ENCODE measurements at places on chromosomes 7 and 10. TPM values are rescaled to one million over a fixed set of nuclear protein-coding genes. Genes with fewer than 3 reads are reported as not detected.
A peak's percentile ranks its signal among the peaks of the same experiment; 100 is the strongest.

Gene CACNA2D1
- 25.4 TPM for total RNA-seq

DNA sequence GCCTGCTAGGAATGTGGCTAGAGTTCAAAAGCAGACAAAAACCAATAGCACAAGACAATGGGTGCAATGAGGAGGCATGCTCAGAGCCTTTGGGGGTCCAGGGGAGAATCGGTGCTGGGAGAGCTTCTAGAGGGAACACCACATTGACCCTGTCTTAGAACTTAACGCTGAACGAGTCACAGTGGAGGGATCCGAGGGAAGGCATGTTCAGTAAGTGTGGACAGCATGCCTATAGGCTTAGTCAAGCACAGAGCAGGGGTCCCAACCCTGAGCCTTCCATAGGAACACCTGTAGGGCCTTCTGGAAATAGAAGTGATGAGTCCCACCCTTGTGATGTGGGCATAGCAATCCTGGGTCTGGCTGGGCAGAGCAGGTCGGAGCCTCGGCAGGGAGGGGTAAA is 148.7 kb downstream of the PKD1L1 start:
- H3K4me3 ChIP-seq, result no peak overlapping the region
- H3K27ac ChIP-seq, result no peak overlapping the region
- H3K27me3 ChIP-seq, result no peaks in the 10 kb centered on the region
- no peak for DNase-seq
- no peaks in the 10 kb centered on the region for H3K4me1 ChIP-seq

DNA sequence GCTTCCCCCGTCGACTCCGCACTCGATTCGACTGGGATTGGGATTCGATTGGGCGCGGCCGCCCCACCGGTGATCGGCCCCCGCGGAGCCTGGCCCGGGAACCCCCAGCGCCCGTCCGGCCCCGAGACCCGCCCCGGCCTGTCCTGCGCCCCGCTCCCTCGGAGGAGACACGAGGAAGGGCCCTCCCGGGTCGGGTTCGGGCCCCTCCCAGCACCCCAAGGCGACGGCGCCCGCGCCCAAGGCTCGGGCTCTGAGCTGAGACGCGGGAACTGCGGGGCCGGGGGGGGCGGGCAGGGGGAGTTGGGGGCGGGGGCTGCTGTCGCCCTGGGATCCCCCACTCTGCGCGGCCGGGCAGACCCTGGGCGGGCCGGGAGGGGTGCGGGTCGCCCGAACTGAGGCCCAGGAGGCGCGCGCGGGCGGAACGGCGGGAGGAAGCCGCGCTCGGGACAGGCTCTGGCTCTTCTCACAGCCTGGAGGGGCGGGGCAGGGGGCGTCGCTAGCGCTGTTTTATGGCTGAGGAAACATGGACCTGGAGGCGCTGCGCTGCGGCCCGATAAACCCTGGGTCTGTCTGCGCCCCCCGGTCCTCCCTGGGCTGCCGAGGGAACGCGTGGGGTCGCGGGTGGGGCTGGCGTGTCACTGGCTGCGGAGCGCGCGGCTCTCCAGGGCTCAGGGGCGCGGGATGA is 1.7 kb upstream of the NKX6-2 start:
- H3K4me3 ChIP-seq, result no peak overlapping the region
- no peaks in the 10 kb centered on the region for H3K4me1 ChIP-seq
- DNase-seq, result no peak
- H3K27ac ChIP-seq, result no peak overlapping the region
- H3K27me3 ChIP-seq, result peaks cover 22% of the 10 kb centered on the region
- no peaks in the 10 kb centered on the region for H3K36me3 ChIP-seq

- H3K4me3 ChIP-seq, result peak overlapping the region; percentile 5
- no peaks in the 10 kb centered on the region for H3K27me3 ChIP-seq
- no peaks in the 10 kb centered on the region for H3K36me3 ChIP-seq
- H3K27ac ChIP-seq, result peak overlapping the region; percentile 81
Measured at GRCh38 chr7:28065721-28066285, 114.8 kb downstream of the JAZF1 start.

DNA sequence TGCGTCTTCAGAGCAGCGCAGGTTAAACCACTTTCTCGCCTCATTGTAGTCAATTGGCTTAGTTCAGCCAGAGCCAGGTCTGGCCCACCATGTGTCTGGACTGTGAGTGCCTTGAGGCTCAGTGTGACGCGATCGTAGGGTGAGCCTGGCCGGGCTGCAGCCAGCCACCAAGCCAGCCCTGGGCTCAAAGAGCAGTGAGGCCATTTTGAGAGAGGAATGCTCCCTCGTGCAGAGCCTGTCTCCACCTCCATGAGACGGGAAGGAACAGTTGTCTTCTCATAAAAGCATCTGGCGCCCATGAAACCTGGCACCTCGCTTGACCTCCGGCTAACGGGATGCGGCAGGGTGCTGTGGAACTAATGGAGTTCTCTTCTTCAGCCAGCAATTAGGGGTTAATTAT is 34.5 kb downstream of the LHPP start:
- no peaks in the 10 kb centered on the region for H3K36me3 ChIP-seq
- H3K27ac ChIP-seq, result no peak overlapping the region
- H3K27me3 ChIP-seq, result no peaks in the 10 kb centered on the region
- H3K4me3 ChIP-seq, result no peak overlapping the region
- no peaks in the 10 kb centered on the region for H3K4me1 ChIP-seq

DNA sequence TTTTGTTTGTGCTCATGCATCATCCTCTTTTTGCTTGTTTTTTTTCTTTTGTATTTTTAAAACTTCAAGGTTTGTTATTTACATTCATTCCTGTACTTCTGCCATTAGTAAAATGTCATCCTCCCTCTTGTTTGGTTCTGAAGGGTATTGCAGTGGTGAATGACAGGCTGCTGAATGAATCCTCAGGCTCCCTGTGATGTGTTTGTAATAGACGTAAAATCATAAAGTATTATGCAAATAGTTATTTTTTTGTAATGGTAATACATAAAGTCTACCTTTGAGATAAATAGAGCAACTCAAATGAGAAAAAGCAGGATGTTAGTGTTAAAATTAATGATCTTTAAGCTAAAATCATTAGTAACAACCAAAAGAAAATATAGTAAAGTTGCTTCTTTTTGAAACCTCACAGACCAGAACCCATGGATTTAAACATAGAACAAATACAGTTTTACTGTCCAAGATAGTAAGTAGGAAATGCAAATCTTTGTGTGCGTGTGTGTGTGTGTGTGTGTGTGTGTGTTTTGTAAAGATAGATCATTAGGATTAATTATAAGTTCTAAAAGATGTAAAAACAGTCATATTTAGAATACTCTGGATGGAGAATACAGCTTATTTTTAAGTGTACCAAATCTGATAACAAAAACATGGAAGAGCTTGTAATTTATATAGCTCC is 4.5 kb downstream of the GLCCI1 start:
- H3K27ac ChIP-seq, result no peak overlapping the region
- no peaks in the 10 kb centered on the region for H3K36me3 ChIP-seq
- no peak overlapping the region for H3K4me3 ChIP-seq
- DNase-seq, result no peak
- no peaks in the 10 kb centered on the region for H3K27me3 ChIP-seq

Gene SORBS1
- total RNA-seq, result 44.4 TPM

DNA sequence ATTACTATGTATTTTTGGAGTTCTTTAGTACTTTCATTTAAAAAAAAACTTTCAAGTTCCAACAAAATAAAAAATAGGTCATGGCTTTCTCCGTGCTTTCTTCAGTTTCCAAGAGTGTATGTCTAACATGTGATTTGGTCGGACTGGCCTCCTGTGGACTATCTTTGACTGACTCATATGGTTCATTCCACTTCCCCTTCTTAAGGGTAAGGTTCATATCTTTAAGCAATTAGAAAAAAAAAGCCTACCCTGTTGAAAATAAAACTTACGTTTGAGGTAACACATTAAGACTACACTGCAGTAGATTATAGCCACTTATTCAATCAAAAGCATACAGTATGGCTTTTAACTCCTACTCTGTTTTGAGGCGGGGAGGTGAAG is 112.8 kb upstream of the AHR start:
- DNase-seq, result no peak
- no peaks in the 10 kb centered on the region for H3K36me3 ChIP-seq
- H3K27me3 ChIP-seq, result no peaks in the 10 kb centered on the region
- H3K4me1 ChIP-seq, result no peaks in the 10 kb centered on the region
- no peak overlapping the region for H3K4me3 ChIP-seq

Gene GPER1
- 0.48 TPM for total RNA-seq

DNA sequence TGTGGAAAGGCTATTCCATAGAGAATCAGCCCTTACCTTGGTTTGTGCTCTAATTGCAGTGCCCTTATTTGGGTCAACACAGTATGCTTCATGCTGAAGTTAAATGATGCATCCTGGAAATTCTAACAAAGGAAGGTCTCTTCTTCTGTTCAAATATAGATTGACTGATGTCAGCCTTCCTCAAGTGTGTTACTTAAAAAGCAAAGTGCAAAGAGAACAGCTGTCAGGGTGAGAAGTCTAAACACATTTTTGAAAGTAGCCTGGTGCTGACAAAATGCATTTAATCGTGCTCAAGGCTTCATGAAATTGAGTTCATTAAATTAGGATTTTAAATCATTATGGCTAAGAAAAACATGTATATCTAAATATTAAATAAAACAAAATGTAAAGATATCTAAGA is 19.5 kb downstream of the AGR2 start:
- H3K4me1 ChIP-seq, result no peaks in the 10 kb centered on the region
- H3K4me3 ChIP-seq, result no peak overlapping the region
- no peak for DNase-seq
- H3K36me3 ChIP-seq, result no peaks in the 10 kb centered on the region
- H3K27ac ChIP-seq, result no peak overlapping the region
- no peaks in the 10 kb centered on the region for H3K27me3 ChIP-seq

DNA sequence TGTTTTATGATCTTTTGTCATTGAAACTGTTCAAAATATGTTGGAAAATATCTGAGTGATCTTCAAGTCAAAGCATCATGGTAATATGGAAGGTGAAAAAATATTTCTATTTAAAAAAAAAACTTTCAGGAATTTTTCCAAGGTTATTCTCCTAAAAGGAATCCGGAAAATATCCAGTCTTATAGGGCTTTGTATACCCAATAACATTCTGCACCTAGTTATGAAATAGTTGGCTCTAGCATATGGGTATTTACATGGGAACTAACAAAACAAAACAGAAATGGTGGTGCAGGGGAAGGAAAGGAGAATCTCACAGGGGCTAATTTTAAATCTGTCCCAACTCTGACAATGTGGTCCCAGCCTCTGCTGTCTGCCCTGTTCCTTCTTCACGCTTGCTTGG is 167.1 kb upstream of the RHEB start:
- peaks cover 9% of the 10 kb centered on the region for H3K4me1 ChIP-seq
- H3K36me3 ChIP-seq, result no peaks in the 10 kb centered on the region
- H3K4me3 ChIP-seq, result no peak overlapping the region
- no peak overlapping the region for H3K27ac ChIP-seq
- no peaks in the 10 kb centered on the region for H3K27me3 ChIP-seq
- DNase-seq, result no peak

GRCh38 chr7:81688622-81689411 is 81.0 kb downstream of the HGF start:
- H3K36me3 ChIP-seq, result no peaks in the 10 kb centered on the region
- H3K4me3 ChIP-seq, result no peak overlapping the region
- DNase-seq, result no peak
- H3K27me3 ChIP-seq, result no peaks in the 10 kb centered on the region
- no peaks in the 10 kb centered on the region for H3K4me1 ChIP-seq
- no peak overlapping the region for H3K27ac ChIP-seq

Gene GALNT17
- total RNA-seq, result 90.1 TPM

DNA sequence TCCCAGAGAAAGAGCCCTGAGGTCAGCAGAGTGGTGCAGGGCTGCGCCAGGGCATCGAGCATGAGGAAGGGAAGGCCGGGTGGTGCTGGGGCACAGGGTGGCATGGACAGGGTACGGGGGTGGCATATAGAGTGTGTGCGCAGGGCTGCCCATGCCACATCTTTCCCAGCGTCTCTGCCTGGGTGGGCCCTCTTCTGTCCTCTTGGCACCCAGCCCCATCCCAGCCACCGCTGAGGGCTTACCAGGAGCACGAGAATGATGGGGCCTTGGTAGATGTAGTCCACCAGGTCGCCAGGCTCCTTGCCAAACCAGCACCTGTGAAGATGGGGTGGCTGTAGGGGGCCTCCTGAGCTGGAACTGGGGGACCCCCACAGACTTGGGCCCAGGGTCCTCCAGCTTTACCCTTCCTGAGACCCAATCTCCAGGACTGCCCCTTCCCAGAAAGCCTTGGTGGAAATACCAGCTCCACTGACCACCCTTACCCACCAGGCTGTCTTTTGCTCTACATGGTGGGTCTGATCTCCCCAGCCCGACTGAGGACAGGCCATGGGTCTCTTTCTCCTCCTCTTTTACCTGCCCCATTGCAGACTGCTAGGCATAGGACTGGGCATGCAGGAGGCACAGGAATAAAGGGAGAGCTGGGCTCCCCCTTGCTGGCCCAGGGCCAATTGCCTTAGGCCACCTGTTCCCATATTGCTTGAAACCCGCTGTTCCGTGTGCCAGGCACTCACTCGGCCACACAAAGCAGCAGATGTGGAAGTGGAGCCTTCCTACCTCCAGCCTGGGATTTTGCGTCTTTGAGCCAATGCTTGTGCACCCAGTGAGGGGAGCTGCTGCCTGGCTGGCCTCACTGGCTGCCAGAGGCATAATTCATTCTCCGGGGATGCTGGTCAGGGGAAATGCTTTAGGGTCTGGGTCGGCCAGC is 21.7 kb downstream of the CRHR2 start:
- no peak overlapping the region for H3K4me3 ChIP-seq
- H3K27me3 ChIP-seq, result no peaks in the 10 kb centered on the region
- H3K27ac ChIP-seq, result no peak overlapping the region
- no peak for DNase-seq

Gene STEAP2
- 35.3 TPM for total RNA-seq

DNA sequence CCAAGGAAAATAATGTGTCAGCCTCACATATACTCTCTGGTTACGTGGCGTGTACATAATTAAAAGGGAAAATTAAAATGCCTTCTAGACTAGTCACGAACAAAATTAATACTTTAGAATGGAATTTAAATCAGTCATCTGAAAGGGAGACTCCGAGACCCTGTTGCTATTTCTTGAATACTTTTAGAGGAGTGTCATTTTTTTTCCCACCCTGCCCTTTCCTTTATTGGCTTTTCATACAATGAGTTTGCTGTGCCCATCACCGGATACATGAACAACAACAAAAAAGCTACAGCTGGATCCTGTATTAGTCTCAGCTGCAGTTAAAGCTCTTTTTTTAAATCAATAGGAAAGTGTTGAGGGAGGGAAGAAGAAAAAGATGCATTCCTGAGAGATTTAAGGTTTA is 20.1 kb downstream of the CYTH3 start:
- no peak overlapping the region for H3K27ac ChIP-seq
- no peak for DNase-seq
- no peaks in the 10 kb centered on the region for H3K27me3 ChIP-seq
- H3K4me3 ChIP-seq, result no peak overlapping the region

DNA sequence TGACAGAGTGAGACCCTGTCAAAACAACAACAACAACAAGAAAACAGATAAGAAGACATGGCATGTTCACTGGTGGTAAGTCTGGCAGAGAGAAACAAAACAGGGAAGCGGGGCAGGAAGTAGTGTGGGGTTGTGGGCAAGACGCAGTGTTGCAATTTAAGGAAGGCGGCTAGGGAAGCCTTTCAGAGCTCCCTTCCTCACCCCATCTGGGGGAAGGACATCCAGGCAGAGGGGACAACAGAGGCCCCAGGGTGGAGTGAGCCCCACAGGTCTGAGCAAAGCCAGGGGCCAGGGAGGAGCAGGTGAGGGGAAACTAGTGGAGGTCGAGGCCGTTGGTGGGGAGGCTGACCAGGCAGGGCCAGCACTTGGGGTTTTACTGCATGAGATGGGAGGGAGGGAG is 16.8 kb downstream of the LAT2 start:
- no peak overlapping the region for H3K27ac ChIP-seq
- DNase-seq, result no peak
- H3K27me3 ChIP-seq, result no peaks in the 10 kb centered on the region
- no peak overlapping the region for H3K4me3 ChIP-seq
- peaks cover 5% of the 10 kb centered on the region for H3K4me1 ChIP-seq

Gene FOXK1
- total RNA-seq, result 36.3 TPM
